ENCODE measurements at places on chromosomes 6 and 20. TPM values are rescaled to one million over a fixed set of nuclear protein-coding genes. Genes with fewer than 3 reads are reported as not detected.

Gene TUBB1
- not detected for total RNA-seq

Gene ID1
- total RNA-seq = 367 TPM

Gene RIPOR2
- total RNA-seq = 12.1 TPM

Gene PRDM13
- not detected for total RNA-seq

GRCh38 chr20:965956-966355 is 36.2 kb downstream of the RSPO4 start:
- no peak for DNase-seq

- peak; percentile 53 for DNase-seq
Measured at GRCh38 chr6:26172608-26172968, 85.4 kb downstream of the HFE start.

DNA sequence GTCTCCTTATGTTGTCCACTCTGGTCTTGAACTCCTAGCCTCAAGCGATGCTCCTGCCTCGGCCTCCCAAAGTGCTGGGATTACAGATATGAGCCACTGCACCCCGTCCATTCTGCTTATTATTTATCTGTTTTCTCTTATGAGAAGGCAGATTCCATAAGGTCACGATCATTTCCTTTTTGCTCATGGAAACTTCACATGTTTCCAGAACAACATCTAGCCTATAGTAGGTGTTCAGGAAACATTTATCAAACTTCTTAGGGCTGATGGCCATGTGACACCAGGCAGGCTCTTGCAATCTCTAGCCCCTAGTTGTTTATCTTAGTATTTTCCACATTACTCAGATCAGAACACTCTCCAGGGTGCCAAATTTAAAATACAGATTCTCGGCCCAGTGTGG is 61.2 kb downstream of the ZFP64 start:
- no peak for DNase-seq

- DNase-seq = no peak
Measured at GRCh38 chr6:106874481-106874880, 100.0 kb downstream of the CD24 start.

DNA sequence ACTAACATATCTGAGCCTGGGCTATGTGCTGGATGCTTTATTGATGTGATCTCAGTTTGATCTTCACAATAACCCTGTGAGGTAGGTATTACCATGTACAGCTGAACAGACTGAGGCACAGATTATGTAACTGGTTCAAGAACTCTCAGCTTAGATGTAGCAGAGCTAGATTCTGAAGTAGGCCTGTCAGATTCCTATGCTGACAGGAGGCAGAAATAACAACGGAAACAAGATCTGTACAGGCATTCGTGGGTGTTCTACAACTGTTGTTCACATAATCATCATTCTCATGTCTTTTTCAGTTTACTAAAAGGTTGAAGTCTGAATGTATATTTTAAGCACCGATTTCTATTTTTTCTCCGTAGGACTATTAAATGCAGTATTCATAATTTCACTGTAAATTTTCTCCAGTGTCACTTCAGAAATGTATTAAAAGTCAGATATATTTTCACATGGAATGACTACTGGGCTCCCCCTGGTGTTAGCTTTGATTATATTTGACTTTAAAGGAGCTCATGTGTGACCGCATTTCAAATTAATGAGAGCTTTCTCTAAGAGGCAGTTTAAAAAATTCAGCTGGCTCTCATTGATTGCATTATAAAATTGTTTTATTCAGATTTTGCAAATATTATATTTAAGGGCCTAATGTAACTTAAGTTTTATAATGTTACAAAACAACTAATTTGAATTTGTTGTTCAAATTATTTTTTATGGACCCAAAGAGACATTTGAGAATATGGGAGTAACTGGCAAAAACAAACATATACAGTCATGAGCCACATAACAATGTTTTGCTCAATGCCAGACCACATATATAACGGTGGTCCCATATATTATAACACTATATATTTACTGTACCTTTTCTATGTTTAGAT is 36.4 kb upstream of the SLC17A4 start:
- DNase-seq = no peak

DNA sequence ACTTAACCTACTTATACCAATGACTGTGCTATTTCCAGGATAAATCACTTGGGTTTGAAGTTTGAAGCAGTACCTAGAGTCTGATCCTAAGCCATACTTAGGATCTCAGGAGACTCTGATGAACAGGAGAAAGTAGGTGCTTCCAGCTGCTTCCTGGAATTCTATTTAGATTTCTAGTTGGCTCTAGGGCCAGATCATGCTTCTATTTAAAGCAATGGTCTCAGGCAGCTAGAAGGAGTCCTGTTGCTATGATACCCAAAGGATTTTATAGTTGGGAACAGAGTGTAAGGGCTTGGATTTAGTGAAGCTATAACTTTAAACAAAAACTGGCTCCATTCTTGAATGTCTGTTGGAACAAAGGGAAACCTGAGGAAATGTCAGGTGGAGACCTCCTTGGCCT is 52.4 kb upstream of the TINAG start:
- no peak for DNase-seq

GRCh38 chr6:15776458-15776980 is 113.7 kb upstream of the DTNBP1 start:
- no peak for DNase-seq

DNA sequence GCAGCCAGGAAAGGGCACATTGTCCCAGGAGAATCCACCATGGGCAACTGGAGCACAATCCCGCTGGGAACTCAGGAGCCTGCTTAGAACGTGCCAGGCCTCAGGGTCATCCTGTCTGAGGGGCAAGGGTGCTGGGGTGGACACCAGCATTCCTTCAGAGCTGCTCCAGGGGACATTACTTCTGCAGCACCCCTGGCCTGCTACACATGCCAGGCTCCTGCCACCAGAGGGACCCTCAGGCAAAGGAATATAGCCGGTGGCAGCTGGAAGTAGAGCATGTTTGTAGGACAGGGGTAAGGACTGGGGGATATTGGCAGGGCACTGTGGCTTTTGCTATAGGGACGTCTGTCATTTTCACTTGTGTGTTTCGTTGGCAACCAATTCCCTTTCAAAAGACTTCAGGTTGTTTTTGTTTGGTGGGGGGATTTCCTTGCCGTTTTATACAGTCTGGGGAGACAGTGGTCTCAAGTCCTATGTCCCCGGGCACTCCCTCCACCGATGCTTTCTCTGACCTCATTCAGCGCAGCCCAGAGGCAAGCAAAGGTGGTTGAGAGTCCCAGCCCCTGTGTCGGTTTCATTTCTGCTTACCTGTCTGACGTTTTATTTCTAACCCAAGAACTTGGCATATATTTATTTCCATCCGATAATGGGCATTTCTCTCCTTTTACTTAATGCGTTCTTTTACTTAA is 130.8 kb downstream of the JPH2 start:
- peak; percentile 37 for DNase-seq

DNA sequence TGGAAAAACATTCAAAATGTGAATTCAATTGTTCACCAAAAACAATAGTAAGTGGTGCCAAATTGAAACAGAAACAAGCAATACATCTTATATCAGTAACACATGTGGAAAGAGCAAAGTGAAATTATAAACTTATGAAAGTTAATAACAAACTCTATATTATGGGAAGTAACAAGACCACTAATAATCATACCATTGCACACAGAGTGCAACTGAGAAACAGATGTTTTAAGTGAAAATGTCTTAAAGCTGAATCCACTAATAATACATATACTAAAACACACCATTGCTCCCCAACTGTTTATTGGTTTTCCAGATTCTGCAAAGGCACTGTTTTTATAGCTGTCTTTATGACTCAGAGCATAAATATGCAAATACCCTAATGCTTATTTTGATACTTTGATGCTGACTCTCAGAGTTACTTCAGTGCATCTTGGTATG is 292.3 kb downstream of the RFPL4B start:
- no peak for DNase-seq

DNA sequence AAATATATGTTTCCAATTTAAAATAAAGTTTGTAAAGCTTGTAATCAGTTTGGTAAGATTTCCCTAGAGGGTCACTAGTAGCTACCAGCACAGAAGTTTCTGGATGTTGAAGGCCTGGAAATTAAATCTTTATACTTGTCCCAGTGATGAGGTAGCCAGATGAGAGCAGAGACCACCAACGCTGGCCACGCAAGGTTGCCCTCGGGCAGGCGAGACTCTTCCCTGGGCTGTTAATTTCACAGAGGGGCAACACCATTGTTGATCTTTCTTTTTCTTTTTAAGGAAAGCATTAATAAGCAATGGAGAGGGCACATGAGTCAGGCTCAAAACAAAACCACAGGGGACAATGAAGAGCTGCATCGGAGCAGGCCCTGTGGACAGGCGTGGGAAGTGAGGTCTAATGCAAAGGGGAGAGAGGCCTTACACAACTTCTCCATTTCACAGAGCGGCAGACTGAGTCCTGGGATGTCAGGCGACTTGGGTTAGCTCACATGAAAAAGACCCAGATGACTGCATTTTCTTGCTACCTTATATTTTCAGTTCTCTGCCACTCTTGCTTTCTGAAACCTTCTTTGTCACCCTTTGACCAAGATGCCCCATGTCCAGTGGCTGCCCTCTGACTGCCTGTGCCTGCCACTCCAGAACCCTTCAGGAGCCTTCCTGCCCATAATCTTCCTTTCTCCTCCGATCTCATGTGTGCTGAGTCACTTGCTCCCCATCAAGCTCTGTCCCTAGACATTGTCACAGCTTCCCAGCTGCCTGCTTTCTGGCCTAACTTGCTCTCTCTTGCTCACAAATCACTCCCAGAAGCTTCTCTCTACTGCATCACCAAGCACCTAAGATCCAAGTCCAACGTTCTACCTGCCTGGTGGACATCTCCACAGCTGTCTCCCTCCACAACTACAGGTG is 107.7 kb upstream of the CDYL start:
- no peak for DNase-seq

DNA sequence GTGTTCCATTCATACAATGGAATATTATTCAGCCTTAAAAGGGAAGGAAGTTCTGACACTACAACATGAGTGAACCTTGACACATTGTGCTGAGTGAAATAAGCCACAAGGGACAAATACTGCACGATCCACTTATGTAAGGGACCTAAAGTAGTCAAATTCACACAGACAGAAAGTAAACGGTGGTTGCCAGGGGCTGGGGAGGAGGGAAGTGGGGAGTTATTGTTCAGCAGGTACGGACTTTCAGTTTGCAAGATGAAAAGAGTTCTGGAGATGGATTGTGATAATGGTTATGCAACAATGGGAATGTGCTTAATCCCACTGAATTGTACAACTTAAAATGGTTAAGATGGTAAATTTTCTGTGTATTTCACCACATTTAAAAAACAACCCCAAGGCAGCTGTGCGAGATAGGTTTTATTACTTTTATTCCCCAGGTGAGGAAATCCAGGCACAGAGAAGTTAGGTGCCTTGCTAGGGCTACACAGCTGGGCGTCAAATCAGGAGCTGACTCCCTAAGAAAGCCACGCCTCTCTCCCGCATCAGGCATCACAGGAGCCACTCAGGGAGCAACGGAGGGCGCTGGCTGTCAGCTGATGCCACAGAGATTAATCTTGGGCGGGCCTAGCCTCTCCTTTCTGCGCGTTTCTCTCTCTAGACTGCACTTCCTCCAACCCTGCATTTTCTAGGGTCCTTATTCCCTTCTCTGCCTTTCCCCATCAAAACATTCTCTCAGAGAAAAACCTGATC is 9.3 kb upstream of the TRAF3IP2 start:
- no peak for DNase-seq

- DNase-seq = no peak
Measured at GRCh38 chr6:72651967-72652956, 30.4 kb downstream of the KCNQ5 start.

DNA sequence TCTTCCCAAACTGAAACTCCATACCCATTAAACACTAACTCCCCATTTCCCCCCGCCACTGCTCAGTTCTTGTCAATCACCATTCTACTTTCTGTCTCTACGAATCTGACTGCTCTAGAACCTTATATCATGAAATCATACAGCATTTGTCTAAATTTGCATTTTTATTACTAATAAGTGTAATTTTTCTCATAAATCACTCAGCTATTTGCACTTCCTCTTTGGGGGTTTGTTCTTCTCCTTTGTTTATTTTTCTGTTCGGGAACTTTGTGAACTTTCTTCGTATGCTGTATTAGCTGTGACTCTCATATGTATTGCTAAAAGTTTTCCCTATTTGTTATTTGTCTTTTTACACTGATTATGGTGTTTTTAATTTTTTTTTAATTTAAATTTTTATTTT is 152.2 kb downstream of the SLC16A10 start:
- no peak for DNase-seq

DNA sequence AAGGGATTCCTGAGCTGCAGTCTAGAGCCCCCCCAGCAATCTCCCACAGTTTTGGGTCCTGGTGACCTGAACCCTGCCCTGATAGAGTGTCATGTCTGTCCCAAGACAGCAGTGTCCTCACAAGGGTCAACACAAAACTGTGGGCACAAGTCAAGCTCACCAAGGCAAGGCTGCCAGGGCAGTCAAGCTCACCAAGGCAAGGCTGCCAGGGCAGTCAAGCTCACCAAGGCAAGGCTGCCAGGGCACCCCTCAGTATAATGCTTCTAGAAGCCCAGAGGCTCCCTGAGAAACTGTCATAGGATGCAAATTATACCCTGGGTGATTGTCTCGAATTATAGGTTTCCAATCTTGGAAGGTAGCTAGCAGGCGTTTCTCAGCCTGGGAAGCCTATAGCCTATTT is 108.5 kb downstream of the NFATC2 start:
- no peak for DNase-seq

GRCh38 chr20:4161401-4162251 is 146.3 kb upstream of the RNF24 start:
- no peak for DNase-seq

GRCh38 chr20:50242178-50242514 is 51.5 kb downstream of the CEBPB start:
- no peak for DNase-seq

GRCh38 chr6:36920049-36920448 is 34.3 kb downstream of the C6orf89 start:
- no peak for DNase-seq

GRCh38 chr6:41705996-41706835 is 29.2 kb downstream of the TFEB start:
- DNase-seq = peak; percentile 84

DNA sequence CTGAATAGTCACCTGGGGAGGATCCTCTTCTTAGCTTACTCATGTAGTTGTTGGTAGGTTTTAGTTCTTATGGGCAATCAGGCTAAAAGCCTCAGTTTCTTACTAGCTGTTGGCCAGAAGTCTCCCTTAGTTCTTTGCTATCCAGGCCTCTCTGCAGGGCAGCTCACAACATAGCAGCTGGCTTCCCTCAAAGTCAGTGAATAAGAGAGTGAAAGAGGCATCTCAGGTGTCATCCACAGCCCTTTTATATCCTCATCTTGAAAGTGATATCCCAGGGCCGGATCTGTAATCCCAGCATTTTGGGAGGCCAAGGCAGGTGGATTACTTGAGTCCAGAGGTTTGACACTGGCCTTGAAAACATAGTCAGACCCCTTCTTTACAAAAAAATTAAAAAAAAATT is 42.1 kb upstream of the FOXA2 start:
- no peak for DNase-seq

DNA sequence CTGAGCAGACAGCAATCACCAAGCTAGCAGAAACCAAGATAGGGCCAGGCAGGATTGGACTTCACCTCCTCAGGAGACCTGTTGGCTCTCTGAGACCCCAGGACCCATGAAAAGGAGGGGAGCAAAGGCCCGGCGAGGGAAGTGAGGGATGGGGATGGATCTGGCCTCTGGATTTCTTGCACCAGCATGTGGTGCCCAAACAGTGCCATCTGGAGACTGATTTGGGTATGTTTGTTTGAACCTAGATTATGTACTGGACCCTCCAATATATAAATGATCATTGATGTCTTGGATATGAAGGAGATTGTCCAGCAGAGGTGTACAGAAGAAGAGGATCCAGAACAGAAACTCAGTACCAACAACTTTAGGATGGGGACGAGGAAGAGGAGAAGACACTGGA is 83.4 kb upstream of the LY86 start:
- no peak for DNase-seq
